Activated CD4-positive, alpha-beta memory T cell treated with anti-CD3 and anti-CD28 coated beads, Interleukin-2, amount 10 ng/mL, durations not matched to agents 7 days and 5 days (primary cell): ENCODE measurements at places on chromosomes 5 and 9. TPM values are rescaled to one million over a fixed set of nuclear protein-coding genes. Genes with fewer than 3 reads are reported as not detected.
A peak's percentile ranks its signal among the peaks of the same experiment; 100 is the strongest.

- DNase-seq, result peak; percentile 51
- no peak overlapping the region for H3K27ac ChIP-seq
- no peaks in the 10 kb centered on the region for H3K36me3 ChIP-seq
- no peaks in the 10 kb centered on the region for H3K27me3 ChIP-seq
- H3K4me3 ChIP-seq, result no peak overlapping the region
These were observed 2.6 kb upstream of the GCNT1 start for GRCh38 chr9:76456202-76456926.

PCDHGC4 gene
- total RNA-seq, result not detected

GRCh38 chr5:94849821-94850736, 231.6 kb downstream of the SLF1 start:
- H3K27me3 ChIP-seq, result peaks cover 2% of the 10 kb centered on the region
- H3K4me3 ChIP-seq, result no peak overlapping the region
- no peak overlapping the region for H3K27ac ChIP-seq
- peaks cover 24% of the 10 kb centered on the region for H3K4me1 ChIP-seq

- peaks cover 2% of the 10 kb centered on the region for H3K36me3 ChIP-seq
- DNase-seq, result no peak
- H3K27me3 ChIP-seq, result peaks cover 73% of the 10 kb centered on the region
- peak overlapping the region; percentile 7 for H3K27ac ChIP-seq
These were observed 6.7 kb upstream of the CAST start for GRCh38 chr5:96655506-96655905.

GRCh38 chr5:143245929-143246561, 157.4 kb downstream of the NR3C1 start:
- no peaks in the 10 kb centered on the region for H3K4me1 ChIP-seq
- H3K36me3 ChIP-seq, result no peaks in the 10 kb centered on the region
- peaks cover 2% of the 10 kb centered on the region for H3K27me3 ChIP-seq
- no peak overlapping the region for H3K4me3 ChIP-seq
- DNase-seq, result no peak

- H3K27me3 ChIP-seq, result no peaks in the 10 kb centered on the region
- DNase-seq, result no peak
- H3K4me3 ChIP-seq, result no peak overlapping the region
- H3K36me3 ChIP-seq, result peaks cover 65% of the 10 kb centered on the region
- peaks cover 26% of the 10 kb centered on the region for H3K4me1 ChIP-seq
- H3K27ac ChIP-seq, result no peak overlapping the region
These were observed 52.9 kb downstream of the ELL2 start for GRCh38 chr5:95908799-95909198.

- peaks cover 5% of the 10 kb centered on the region for H3K36me3 ChIP-seq
- peak overlapping the region; percentile 66 for H3K4me3 ChIP-seq
- peaks cover 34% of the 10 kb centered on the region for H3K4me1 ChIP-seq
- peak overlapping the region; percentile 83 for H3K27ac ChIP-seq
- peak; percentile 36 for DNase-seq
- H3K27me3 ChIP-seq, result no peaks in the 10 kb centered on the region
These were observed 46.9 kb downstream of the RASGRF2 start for GRCh38 chr5:81006947-81007636.

DNA sequence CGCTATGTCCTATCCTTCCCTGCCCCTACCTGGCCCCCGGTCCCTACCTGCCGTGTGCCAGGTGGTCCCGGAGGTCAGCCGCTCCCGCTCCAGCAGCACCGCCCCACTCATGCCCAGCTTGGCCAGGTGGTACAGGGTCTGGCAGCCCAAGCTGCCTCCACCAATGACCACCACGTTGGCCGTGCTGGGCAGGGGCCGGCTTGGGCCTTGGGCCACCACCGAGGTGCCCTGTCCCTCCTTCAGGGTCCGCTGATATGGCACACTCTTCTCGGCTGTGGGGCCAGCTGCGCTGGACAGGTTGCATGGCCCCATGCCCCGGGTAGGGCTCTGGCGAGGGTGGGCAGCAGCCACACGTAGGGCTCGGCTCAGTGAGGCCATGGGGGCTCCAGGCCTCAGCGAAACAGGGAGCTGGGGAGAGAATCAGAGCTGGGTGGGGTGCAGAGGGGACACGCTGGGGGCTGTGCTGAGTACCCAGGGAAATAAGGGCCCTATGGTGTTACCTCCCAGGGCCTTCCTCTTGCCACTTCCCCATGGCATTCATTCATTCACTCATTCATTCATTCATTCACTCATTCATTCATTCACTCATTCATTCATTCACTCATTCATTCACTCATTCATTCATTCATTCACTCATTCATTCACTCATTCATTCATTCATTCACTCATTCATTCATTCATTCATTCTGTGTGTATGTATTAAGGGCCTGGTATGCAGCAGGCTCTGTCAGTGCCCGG, 4.2 kb downstream of the SARDH start:
- peaks cover 2% of the 10 kb centered on the region for H3K4me1 ChIP-seq
- H3K4me3 ChIP-seq, result no peak overlapping the region
- no peaks in the 10 kb centered on the region for H3K36me3 ChIP-seq
- no peak overlapping the region for H3K27ac ChIP-seq

DIRAS2 gene
- total RNA-seq, result not detected

BHMT gene
- not detected for total RNA-seq

IFNE gene
- not detected for total RNA-seq

DNA sequence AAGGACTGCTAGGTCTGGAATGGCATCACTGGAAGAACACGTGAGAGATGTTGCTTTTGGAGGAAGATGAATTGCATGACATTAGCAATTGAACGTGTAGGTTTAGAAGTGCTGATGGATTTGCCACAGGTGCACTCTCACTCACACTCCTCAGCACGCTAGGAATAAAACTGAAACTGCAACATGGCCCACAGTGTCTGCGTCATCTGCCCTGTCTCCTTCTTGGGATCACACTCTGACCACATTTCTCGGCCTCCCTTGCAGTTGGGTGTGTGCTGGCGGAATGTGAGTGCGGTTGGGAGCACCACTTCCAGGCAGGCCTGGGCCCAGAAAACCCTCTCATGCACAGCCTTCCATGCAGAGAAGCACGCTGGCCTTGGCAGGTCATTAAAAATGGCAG, 152.8 kb upstream of the LHFPL2 start:
- peak; percentile 18 for DNase-seq
- H3K27ac ChIP-seq, result no peak overlapping the region
- H3K36me3 ChIP-seq, result peaks cover 25% of the 10 kb centered on the region
- H3K27me3 ChIP-seq, result no peaks in the 10 kb centered on the region
- no peak overlapping the region for H3K4me3 ChIP-seq

PDGFRB gene
- total RNA-seq, result 9.0 TPM

KIF20A gene
- 50.7 TPM for total RNA-seq

SURF2 gene
- total RNA-seq, result 10.2 TPM

SPATA31D4 gene
- total RNA-seq, result not detected

GRCh38 chr5:9712911-9713310, 82.8 kb upstream of the TAS2R1 start:
- no peaks in the 10 kb centered on the region for H3K4me1 ChIP-seq
- DNase-seq, result no peak
- H3K27me3 ChIP-seq, result no peaks in the 10 kb centered on the region
- H3K27ac ChIP-seq, result no peak overlapping the region

GRCh38 chr9:109143881-109144562, 23.0 kb downstream of the FRRS1L start:
- no peak overlapping the region for H3K4me3 ChIP-seq
- peak; percentile 49 for DNase-seq
- no peaks in the 10 kb centered on the region for H3K36me3 ChIP-seq
- peaks cover 9% of the 10 kb centered on the region for H3K4me1 ChIP-seq
- H3K27ac ChIP-seq, result no peak overlapping the region
- H3K27me3 ChIP-seq, result peaks cover 14% of the 10 kb centered on the region

DNA sequence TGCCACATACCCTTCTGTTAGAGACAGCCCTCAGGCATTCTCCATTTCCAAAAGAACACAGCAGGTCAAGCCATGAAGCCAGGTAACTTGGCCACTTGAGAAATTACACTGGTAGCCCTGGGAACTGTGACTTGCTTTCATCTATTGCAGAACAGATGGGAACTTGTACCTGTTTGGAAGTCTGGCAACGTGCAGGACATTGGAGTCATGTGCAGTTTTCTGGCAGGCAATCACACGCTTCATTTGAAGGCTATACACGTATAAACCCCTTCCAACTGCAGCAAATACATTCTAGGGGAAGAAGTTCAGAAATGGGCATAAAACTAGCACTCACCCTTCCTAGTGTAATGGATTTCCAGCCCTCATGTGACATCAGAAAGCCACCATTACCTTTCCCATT, 54.0 kb downstream of the WDR41 start:
- H3K27ac ChIP-seq, result no peak overlapping the region
- peaks cover 9% of the 10 kb centered on the region for H3K36me3 ChIP-seq
- no peak overlapping the region for H3K4me3 ChIP-seq
- no peak for DNase-seq
- H3K4me1 ChIP-seq, result no peaks in the 10 kb centered on the region

GRCh38 chr9:119907056-119907455, 537.8 kb upstream of the BRINP1 start:
- no peak for DNase-seq
- H3K4me1 ChIP-seq, result no peaks in the 10 kb centered on the region
- H3K36me3 ChIP-seq, result no peaks in the 10 kb centered on the region
- H3K4me3 ChIP-seq, result no peak overlapping the region
- no peak overlapping the region for H3K27ac ChIP-seq
- no peaks in the 10 kb centered on the region for H3K27me3 ChIP-seq

DNA sequence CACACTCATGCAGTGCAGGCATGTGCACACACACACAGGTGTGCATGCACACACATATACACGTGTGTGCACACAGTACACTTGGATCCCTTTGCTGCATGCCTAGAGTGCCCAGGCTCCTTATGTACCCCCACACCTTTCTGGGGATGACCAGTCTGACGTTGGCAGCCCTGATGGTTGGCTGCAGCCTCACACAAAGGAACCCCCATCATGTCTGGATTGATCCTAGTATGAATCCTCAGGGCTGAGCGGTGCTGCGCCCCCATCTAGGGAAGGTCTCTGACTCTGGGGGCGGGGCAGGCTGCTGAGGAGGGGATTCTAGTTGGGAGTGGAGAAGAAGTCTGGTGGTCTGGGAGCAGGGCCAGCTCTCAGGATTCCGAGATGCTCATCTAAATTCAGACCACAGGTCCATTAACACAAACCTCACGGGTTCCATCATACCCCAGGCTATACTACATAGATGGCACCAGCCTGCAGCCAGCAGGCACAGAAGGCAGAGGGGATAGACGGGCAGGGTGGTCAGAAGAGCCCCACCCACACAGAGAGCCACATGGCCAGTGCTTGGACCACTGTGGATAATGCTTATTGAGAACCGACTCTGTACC, 50.5 kb upstream of the OLFM1 start:
- no peaks in the 10 kb centered on the region for H3K36me3 ChIP-seq
- no peak overlapping the region for H3K4me3 ChIP-seq
- DNase-seq, result peak; percentile 12
- no peak overlapping the region for H3K27ac ChIP-seq
- no peaks in the 10 kb centered on the region for H3K4me1 ChIP-seq
